ENCODE measurements at places on chromosomes 7 and 10. TPM values are rescaled to one million over a fixed set of nuclear protein-coding genes. Genes with fewer than 3 reads are reported as not detected.

AGBL3 gene
- total RNA-seq: 1.9 TPM

IGF2BP3 gene
- 74.1 TPM for total RNA-seq

CEP41 gene
- total RNA-seq: 15.9 TPM

- no peak for DNase-seq
Observed at GRCh38 chr7:96131525-96131924, 190.4 kb downstream of the SLC25A13 start.

GRCh38 chr10:63554657-63555056 is 33.5 kb downstream of the REEP3 start:
- peak; percentile 84 for DNase-seq

All from A172 (cell line).